Fibroblast of villous mesenchyme (primary cell): ENCODE measurements at places on chromosomes 11 and 22. TPM values are rescaled to one million over a fixed set of nuclear protein-coding genes. Genes with fewer than 3 reads are reported as not detected.

The MS4A15 gene
- total RNA-seq = not detected in 2 replicates

The ACTN3 gene
- under 0.01 TPM in 1 of 2 replicates, not detected in the other for total RNA-seq

The ZBED4 gene
- 10.6 and 13.4 TPM in 2 replicates for total RNA-seq

GRCh38 chr11:1077033-1077416, 2.4 kb downstream of the MUC2 start:
- no peak for DNase-seq

GRCh38 chr11:69295995-69296889, 2.3 kb downstream of the MYEOV start:
- peak; percentile 96 for DNase-seq

DNA sequence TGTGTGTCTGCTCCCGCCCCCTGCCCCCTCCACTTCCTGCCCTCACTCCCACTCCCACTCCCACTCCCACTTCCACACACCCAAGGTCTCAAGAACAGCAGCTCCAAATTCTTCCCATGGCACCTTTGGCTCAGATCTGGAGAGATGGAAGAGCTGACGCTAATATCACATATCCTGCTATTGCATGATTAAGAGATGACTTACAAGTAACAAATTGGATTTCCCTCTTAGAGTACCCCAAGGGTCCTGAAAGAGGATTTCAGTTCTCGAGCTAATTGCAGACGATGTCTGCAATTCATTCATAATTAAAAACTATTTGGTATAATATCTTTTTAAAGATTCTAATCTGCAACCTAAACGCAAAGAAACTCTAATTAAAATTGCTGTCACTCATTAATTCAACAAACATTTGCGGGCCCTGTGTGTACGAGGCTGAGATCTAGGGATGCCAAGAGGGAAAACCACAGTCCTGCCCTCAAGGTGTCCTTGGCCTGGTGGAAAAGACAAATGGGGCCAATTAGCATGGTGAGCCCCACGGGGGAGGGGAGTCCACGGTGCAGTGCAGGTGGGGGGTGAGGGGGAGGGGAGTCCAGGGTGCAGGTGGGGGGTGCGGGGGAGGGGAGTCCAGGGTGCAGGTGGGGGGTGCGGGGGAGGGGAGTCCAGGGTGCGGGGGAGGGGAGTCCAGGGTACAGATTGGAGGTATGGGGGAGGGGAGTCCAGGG, 50.3 kb downstream of the CELSR1 start:
- DNase-seq = no peak

GRCh38 chr11:118672846-118673245, 6.6 kb downstream of the TREH start:
- DNase-seq = peak; percentile 20

DNA sequence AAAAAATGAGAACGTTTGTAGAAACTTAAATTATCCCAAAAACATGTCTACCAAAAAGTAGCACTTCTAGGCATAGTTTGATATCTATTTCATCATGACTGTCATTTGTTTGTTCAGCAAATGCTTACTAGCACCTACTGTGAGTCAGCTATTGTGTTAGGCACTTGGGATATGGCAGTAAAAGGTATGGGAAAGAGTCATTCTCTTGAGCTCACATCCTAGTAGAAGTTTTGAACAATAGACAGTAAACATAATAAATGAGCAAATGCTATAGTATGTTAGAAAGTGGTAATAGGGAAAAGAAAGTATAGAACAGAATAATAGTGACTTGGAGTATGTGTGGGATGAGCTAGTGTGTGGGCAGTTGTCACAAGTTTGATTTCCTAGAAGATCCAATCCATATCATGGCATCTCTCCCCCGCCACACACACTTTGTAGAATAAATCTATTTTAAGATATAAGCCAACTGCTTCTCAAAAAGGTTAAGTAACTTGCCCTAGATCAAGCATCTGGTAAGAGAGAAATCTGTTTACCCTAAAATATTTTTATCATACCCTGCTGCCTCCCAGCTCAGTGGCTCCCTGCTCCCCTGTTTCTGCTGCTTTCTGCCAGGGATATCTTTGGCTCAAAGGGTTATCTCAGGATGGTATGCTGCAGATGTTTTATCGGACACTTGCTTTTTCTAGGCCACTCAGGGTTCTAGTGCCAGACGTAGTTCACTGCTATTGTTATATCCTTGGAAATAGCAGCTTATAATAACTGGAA, 129.7 kb downstream of the NCAM1 start:
- DNase-seq = no peak

DNA sequence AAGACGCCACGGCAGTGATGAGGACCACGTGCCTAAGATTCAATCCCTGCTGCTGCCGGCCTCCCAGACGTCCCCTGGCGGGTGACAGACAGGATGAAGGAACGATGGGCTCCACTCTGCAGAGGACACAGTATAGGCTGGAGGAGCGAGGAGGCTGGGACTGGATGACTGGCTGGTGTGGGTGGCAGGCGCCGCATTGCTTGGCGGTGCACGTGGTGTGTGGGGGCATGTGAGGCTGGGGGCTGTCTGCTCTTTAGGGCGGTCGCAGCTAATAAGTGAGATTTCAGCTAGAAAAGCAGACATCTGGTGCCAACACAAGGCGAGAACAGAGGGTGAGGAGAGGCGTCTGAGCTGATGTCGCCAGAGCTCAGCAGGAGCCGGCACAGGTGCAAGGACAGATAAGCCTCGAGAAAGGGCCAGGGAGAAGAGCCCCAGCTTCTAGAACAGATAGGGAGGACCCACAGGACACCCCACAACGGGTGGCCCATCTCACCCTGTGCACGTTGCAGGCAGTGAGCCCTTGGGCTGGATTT, 33.2 kb downstream of the TSPAN4 start:
- DNase-seq = no peak

DNA sequence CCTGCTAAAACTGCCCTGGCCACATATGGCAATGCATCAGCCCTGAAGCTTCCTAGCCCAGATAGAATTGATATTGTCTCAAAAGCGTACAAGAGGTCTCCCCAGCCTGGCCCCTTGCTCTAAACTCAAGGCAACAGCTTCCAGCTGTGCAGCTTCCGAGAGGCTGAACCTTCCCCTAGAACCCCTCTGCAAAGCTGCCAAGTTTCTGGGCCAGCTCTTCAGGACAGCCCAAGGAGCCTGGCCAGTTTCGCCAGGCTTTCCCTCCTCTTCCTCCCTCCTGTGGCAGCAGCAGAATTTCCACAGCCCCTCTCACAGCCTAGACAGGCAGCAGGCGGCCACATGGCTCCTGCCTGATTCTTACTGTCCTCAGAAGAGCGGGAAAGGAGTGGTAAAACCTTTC, 34.5 kb downstream of the NUMA1 start:
- peak; percentile 40 for DNase-seq
